ENCODE measurements at places on chromosomes 11 and 22. TPM values are rescaled to one million over a fixed set of nuclear protein-coding genes. Genes with fewer than 3 reads are reported as not detected.

NELL1 gene
- total RNA-seq: not detected

POTEH gene
- not detected for total RNA-seq

CXCR5 gene
- not detected for total RNA-seq

ANO5 gene
- total RNA-seq: 42.1 TPM

PHOX2A gene
- not detected for total RNA-seq

MAPK8IP1 gene
- 5.0 TPM for total RNA-seq

DNA sequence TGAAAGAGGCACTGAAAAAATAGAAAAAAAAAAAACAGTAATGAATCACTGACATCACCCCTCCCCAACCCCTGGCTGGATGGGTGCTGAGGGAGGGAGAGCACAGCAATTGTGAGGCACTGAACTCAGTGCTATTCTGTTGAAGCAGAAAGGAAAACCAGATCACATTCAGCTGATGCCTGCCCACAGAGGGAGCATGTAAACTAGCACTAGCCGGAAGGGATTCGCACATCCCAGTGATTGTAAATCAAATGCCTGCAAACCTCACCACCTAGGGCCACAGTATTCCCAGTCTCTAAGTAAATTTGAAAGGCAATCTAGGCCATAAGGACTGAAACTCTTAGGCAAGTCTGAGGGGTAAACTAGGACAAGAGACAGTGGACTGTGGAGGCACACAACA lies 772.0 kb upstream of the CCDC179 start:
- DNase-seq: no peak
- no peaks in the 10 kb centered on the region for H3K36me3 ChIP-seq
- no peaks in the 10 kb centered on the region for H3K27me3 ChIP-seq
- no peak overlapping the region for H3K4me3 ChIP-seq

GRCh38 chr11:11931461-11932055 lies 76.9 kb downstream of the DKK3 start:
- H3K36me3 ChIP-seq: peaks cover 74% of the 10 kb centered on the region
- H3K4me1 ChIP-seq: peaks cover 10% of the 10 kb centered on the region
- no peak overlapping the region for H3K27ac ChIP-seq

DNA sequence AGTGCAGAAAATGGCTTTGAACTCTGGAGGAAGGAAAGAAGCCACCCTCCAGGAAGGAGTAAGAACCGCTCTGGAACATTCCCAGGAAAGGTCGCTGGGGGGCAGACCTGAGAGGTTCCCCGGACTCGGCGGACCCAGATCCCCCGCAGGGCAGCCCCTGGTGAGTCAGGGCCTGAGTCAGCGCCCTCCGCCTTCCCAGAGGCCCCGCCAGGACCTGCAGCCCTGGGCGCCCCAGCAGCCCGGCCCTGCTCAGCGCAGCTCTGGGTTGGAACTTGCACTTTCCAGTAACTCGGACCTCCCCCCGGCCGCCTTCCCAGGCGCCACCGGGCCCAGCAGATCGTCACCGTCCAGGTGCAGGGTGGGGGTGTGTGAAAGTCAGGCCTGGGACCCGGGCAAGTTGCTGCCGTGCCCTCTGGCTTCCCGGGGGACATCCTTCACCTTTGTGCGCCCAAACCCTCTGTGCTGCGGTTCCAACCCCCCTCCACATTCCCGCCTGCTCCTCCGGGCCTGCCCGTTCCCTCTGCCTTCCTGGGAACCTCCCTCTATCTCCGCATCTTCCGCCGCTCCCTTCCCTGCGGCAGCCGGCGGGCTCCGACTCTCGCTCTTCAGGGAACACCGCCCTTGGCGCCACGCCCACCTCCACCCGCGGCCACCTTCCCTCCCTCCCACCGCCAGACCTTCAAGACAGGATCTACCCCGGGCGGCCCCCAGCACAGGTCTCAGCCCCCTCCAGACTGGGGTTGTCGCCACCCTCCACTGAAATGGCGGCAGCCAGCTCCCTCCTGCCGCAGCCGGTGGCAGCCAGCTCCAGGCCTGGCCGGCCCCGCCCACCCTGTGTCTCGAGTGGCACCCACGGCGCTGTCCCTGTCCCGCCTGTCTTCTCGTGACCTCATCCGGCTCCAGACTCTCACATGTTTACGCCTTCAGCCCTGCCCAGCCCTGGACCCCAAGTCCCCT lies 36.8 kb upstream of the WNT7B start:
- H3K27me3 ChIP-seq: no peaks in the 10 kb centered on the region
- peak overlapping the region; percentile 63 for H3K4me3 ChIP-seq
- no peaks in the 10 kb centered on the region for H3K36me3 ChIP-seq
- H3K27ac ChIP-seq: peak overlapping the region; percentile 98
- peaks cover 37% of the 10 kb centered on the region for H3K4me1 ChIP-seq

DNA sequence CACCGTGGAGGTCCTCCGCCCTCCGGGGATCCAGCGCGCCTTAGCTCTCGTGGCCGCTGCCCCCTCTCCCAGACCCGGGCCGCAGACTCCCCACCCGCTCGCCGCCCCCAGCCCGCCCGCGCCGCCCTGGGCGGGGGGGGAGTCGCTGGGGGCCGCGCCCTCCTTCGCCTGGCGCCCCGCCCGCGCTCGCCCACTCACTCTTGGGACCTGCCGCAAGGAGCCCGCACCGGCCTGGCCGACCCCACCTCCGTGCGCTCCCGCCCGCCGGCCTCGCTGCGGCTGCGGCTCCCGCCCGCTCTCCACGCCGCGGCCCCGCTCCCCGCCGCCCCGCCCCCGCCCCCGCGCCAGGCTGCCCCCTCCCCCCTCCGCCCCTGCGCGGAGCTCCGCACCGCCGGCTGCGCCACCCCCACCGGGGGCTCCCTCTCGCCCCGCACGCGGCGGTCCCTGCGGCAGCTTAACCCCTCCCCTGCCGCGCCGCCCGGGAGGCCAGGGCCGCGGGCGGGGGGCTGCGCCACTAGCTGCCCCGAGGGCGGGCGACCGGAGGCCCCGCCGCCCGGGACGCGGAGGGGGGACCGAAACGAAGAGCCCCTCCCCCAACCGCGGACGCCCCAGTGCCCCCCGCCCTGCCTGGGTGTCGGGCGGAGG lies 724 bp upstream of the RASGRP2 start:
- peaks cover 38% of the 10 kb centered on the region for H3K4me1 ChIP-seq
- DNase-seq: no peak
- H3K27me3 ChIP-seq: no peaks in the 10 kb centered on the region
- H3K36me3 ChIP-seq: peaks cover 1% of the 10 kb centered on the region
- peak overlapping the region; percentile 51 for H3K4me3 ChIP-seq

DNA sequence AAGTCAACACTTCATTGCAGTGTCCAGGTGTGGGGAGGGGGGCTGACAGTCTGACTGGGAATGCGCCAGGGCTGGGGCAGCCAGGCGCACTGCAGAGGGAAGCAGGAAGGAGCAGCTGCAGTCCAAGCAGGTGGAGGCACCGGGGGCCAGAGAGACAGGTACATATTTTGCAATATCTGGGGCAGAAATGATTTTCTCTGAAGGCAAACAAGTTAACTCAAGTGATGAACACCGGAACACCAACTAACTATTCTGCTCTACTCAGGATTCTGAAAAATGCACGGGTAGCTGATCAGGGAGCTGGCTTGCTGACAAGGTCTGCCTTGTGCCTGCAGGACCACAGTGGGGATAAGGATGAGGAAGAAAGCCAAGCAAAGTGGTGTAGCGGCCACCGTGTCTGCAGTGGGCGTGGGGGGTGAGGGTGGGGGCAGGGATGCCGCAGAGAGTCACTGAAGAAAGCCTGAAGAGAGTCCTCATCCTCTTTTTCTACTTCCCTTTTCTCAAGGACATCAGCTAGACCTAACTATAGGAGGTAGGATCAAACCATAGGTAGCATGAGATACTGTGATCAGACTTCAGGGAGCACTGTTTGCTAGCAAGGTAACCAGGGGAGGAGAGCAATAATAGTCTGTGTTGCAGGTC lies 83.4 kb downstream of the SCN3B start:
- no peak for DNase-seq
- H3K36me3 ChIP-seq: no peaks in the 10 kb centered on the region
- no peak overlapping the region for H3K27ac ChIP-seq
- H3K4me3 ChIP-seq: no peak overlapping the region
- H3K4me1 ChIP-seq: peaks cover 17% of the 10 kb centered on the region
- no peaks in the 10 kb centered on the region for H3K27me3 ChIP-seq

GRCh38 chr11:18088966-18089365 lies 16.9 kb downstream of the SAAL1 start:
- peaks cover 97% of the 10 kb centered on the region for H3K36me3 ChIP-seq
- DNase-seq: no peak
- H3K4me3 ChIP-seq: no peak overlapping the region
- H3K27ac ChIP-seq: no peak overlapping the region

- H3K27ac ChIP-seq: no peak overlapping the region
- H3K4me3 ChIP-seq: no peak overlapping the region
- no peaks in the 10 kb centered on the region for H3K27me3 ChIP-seq
Measured at GRCh38 chr11:105109855-105110687, 29.5 kb downstream of the CARD18 start.

GRCh38 chr11:116928102-116928777 lies 90.8 kb upstream of the APOA1 start:
- no peaks in the 10 kb centered on the region for H3K27me3 ChIP-seq
- no peak overlapping the region for H3K4me3 ChIP-seq
- no peak overlapping the region for H3K27ac ChIP-seq
- peaks cover 18% of the 10 kb centered on the region for H3K36me3 ChIP-seq
- peaks cover 87% of the 10 kb centered on the region for H3K4me1 ChIP-seq
- no peak for DNase-seq

DNA sequence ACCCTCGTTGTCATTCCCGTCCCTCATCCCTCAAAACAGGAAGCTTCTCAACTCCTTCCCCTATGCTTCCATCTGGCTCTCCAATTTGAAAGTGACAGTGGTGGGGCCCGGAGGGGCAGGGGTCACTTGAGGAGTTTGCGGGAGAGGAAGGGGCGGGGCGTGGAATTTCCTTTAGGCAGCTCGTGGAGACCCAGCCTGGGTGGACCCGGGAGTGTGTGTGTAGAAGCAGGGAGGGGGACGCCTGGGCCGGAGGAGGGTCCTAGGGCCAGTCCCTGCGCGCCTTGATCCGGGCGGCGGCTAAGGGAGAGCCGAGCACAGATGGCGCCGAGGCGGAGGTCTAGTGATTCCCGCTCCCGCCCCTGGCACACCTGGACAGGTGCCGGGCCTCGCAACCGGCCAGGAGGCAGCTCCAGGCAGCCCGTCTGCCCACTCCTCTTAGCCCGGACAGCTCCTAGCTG lies 7.8 kb upstream of the PAX6 start:
- no peaks in the 10 kb centered on the region for H3K36me3 ChIP-seq
- peaks cover 89% of the 10 kb centered on the region for H3K27me3 ChIP-seq
- no peak overlapping the region for H3K27ac ChIP-seq
- DNase-seq: no peak
- peaks cover 24% of the 10 kb centered on the region for H3K4me1 ChIP-seq
- no peak overlapping the region for H3K4me3 ChIP-seq

DNA sequence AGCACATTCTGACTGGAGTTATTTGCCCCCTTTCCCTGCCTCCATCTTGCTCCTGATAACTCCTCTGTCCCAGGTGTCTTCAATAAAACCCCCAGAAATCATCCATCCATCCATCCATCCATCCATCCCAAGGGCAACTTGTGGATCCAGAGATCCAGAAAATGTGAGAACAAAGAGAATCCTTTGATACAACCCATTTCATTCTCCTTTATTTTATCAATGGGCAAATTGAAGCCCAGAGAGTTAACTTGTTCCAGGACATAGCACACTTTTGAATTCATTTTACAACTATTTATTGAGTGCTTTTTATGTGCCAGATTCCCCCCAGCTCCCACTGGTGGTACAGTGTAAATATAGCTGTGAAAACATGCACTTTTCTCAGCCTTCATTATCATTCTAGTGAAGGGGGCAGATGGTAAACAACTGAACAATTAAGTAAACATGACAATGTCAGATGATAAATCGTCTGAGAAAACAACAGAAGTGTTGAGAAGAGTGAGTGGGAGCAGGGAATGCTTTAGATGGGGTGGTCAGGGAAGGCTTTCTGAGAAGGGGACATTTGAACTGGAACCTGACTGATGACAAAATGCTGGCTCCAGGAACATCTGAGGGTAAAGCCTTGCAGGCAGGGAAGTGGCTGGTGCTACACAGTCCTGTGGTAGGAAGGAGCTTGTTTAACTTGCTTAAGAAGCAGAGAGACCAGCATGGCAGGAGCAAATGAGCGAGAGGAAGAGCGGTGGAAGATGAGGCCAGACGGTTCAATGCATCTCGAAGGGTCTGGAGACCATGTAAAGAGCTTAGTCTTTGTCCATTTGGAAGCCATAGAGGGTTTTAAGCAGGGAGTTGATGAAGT lies 80.0 kb upstream of the TIMP3 start:
- H3K27ac ChIP-seq: no peak overlapping the region
- H3K4me1 ChIP-seq: peaks cover 9% of the 10 kb centered on the region
- no peak for DNase-seq
- H3K4me3 ChIP-seq: no peak overlapping the region
- no peaks in the 10 kb centered on the region for H3K27me3 ChIP-seq
- H3K36me3 ChIP-seq: no peaks in the 10 kb centered on the region

DNA sequence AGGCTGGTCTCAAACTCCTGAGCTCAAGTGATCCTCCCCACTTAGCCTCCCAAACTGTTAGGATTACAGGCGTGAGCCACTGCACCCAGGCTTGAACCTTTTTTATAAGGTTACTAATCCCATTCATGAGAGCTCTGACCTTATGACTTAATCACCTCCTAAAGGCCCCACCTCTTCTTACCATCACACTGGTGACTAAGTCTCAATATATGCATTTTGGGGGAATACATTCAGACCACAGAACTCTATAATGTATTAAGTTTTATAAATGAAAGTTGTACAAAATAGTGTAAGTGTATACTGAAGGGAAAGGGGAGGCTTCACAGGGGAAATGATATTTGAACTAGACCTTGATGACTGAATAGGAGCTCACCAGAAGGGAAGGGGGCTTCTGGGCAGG lies 28.4 kb upstream of the RBFOX2 start:
- H3K27me3 ChIP-seq: no peaks in the 10 kb centered on the region
- H3K36me3 ChIP-seq: no peaks in the 10 kb centered on the region
- no peak overlapping the region for H3K27ac ChIP-seq
- no peak for DNase-seq
- H3K4me3 ChIP-seq: no peak overlapping the region
